ENCODE measurements at places on chromosomes 13 and 19.

GRCh38 chr19:44212250-44212865 lies at the start of gene ZNF227:
Gene ZNF227 (plus strand): TSS chr19:44212532. CDS start chr19:44217793, 5,261 bp downstream.
- peak; percentile 96 for DNase-seq

DNA sequence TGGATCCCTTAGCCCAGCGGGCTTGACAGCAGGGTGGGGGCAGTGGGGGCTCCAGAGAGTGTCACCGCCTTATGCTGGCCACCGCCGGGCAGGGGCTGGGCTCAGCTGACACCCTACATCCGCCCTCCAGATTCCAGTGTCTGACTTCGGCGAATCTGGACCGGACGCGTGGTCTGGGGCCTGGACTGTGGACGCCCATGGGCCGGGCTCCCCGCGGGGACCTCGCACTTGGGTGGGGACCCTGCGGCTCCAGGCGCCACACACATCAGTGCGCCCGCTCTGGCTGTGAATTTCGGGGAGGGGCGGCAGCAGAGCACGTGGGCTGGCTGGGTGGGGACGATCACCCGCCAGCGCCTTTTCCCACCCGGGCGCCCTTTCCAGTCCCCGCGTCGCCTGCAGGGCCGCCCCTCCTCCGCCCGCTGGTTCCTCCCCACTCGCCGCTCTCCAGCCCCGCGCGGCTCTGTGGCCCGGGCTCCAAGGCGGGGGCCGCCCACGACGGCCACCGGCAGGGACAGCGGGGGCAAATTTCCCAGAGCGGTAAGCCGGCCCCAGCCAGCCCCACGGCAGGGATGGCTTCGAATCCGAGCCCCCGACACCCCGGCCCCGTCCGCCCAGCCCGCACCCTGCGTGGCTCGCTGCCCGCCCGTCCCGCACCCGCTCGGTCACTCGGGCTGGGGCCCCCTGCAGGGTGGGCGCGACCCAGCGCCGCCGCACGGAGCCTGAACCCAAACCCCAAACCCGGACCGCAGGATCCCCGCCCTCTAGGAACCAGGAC lies 23.3 kb upstream of the ZNF99 start:
- no peak for DNase-seq

DNA sequence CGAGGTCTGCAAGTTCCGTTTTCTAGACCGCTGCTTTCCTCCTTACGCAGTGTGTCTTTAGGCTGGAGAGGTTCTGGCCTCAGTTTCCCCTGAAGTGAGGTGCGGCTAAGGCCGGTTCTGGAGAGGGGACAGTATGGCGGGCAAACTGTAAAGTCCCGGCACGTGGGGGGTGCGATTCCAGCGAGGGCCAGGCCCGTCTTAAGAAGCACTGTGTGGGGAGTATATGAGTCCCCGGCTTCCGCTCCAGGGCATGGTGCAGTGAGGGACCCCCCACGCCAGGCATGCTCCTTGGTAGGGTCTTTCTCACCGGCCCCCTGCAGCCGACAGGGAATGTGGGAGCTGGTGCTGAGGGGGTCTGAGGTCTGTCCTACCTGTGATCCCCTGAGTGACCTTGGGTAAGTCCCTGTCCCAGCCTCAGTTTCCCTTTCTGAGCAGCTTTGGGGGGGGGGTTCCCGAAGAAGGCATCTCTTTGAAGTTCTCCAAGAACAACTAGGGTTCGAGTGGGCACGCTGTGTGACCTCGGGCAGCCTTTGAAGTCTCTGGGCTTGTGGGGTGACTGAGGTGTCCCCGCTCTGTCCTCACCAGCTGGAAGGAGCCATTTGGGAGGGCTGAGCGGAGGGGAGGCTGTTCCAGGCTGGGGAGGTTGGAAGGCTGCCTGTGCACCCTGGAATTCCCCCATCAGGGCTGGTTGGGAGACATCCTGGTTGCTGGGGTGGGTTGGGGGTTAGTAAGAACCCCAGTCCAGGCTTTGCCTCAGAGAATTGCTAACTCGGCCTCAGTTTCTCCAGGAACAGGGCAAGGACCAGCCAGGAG lies 1.5 kb downstream of the NFIC start:
- peak; percentile 66 for DNase-seq

GRCh38 chr13:99988529-99989275 lies 7.1 kb downstream of the ZIC2 start:
- DNase-seq: no peak

GRCh38 chr13:99725644-99726043 lies 224.4 kb downstream of the TM9SF2 start:
- DNase-seq: no peak

DNA sequence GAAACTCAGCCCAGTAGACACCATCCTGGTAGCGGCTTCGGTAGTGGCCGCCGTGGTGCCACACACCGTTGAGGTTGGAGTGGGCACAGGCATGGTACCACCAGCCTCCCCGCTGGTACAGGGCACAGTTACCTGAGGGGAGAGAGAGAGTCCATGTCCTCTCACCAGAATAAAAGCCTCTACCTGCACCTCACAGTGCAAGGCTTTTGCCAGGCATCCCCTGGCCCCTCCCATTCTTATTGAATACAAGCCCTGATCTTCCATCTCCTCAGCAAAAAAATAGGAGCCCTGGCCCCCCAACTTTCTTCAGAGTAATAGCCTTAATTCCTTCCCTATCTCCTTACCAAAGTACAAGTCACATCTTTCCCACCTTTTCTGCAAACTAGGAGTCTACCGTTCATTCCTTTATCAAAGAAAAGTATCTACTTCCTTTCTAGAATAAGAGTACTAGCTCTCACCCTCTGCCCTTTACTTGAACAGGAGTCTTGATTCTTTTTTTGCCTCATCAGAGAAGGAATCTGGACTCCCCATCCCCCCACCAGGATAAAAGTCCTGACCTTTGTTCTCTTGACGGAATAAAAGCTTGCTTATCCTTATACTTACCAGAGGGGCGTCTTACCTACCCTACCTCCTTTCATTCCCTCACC lies 6.7 kb downstream of the SHFL start:
- no peak for DNase-seq

GRCh38 chr19:2113439-2114211 lies 16.9 kb downstream of the IZUMO4 start:
- peak; percentile 40 for DNase-seq

- DNase-seq: no peak
Observed at GRCh38 chr13:48050550-48050949, 13.0 kb downstream of the NUDT15 start.

- peak; percentile 98 for DNase-seq
Observed at GRCh38 chr13:37656247-37656940, 57.8 kb upstream of the POSTN start.

DNA sequence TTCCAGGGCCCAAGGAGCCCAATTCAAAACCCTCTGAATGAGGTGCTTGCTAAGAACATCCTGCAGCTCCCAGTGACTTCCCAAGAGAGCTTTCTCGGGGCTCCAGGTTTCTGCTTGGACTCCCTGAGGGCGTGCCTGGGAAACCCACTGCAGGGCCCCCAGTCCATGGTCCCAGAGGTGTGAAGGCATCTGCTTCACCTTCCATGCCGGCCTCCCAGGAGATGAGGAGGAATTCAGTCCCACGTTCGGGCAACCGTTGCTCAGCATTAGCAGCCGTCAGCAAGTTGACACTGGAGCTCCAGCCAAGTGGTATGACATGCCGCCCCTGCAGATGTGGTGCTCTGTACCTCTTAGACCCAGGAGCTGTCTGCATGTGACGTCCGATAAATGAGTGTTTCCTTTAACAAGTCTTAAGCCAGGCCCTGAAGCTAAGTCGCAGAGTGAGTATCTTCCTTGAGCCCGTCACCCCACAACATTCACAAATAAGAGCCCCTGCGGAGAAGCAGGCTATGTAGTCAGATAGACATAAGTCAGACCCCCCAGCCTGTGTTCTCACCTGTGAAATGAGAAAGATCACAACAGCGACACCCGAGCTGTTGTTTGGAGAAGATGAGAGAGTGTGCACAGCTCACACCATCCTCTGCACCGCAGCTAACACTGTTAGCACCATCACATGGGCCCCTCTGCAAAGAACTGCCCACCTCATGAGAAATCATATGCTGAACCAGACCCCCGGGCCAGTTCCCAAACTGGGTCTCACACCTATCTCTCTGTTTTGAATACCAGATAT lies 150.3 kb downstream of the KATNAL1 start:
- no peak for DNase-seq

- no peak for DNase-seq
Observed at GRCh38 chr13:100428986-100429385, 159.6 kb downstream of the GGACT start.

GRCh38 chr19:869245-870177 lies 10.0 kb downstream of the CFD start:
- peak; percentile 96 for DNase-seq

DNA sequence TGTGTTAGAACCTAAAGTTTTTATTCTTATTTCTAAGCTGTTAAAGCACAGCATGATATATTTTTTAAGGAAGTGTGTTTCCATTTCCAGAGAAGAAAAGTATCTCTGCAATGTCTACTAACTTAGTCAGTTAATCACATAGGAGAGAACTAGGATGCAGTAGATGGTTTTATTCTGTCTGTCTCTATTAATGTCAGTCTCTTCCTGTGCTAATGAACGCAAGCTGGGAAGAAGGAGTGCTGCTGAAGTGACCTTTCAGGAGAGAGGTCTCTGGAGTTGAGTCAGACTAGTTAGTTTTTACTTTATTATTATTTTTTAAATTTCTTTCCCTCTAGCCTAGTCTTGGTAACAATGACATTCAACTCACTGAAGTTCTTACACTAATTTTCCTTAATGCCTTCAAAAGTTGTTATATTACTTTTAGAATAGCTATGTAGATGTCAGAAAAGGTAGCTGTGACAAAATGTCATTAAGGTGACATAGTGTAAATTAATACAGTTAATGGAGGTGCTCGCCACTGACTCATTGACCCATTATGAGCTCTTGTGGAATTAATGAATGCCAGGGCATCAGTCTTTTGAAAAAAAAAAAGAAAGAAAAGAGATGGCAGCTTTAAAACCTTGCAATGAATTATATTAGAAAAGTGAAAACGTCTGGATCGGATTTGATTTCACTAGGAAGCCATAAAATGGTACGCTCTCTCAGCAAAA lies 120.0 kb upstream of the MAB21L1 start:
- no peak for DNase-seq

GRCh38 chr19:913080-913748 lies at the start of gene R3HDM4:
Gene R3HDM4 (minus strand): TSS chr19:913219. CDS start chr19:913157, 62 bp downstream.
- peak; percentile 70 for DNase-seq

DNA sequence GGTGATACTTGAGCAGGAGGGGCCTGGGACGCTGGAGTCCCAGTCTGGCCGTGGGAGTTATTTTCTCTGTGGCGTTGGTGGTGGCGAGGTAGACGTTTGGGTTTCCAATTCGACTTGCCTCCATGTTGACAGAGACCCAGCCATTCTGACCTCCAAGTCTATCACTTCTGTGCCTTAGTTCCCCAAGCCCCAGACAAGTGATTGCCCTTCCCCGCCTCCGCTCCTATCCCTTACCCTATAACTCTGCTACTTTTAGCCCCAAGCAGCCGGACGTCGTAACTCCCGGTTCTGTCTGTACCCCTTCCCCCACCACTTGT lies 549 bp downstream of the TIMM50 start:
- peak; percentile 27 for DNase-seq

DNA sequence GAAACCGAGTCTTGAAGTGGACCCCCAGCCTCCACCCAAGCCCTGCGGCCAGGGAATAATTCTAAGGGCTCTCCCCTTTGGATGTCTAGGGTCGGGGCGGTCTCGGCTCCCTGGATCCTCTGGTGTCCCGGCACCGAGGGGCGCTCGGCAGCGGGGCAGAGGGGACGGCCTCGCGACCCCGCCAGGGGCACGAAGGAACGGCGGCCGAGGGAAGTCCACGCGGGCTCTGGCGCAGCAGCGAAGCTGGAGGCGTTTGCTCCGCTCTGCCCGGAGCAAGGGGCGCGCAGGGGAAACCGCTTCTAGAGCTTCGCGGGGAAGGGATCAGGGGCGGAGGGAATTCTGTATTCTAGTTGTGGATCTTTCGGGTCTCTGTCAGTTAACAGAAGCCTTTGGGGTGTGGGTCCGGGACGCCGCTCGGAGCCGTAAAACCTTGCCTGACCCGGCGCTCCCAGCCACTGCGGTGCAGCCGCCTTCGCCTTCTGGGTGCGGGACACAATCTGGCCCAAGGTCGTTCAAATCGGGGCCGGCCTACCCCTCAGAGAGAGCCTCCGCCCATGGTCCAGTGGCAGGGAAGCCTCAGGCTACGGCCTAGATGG lies 118.2 kb downstream of the KCNRG start:
- no peak for DNase-seq

DNA sequence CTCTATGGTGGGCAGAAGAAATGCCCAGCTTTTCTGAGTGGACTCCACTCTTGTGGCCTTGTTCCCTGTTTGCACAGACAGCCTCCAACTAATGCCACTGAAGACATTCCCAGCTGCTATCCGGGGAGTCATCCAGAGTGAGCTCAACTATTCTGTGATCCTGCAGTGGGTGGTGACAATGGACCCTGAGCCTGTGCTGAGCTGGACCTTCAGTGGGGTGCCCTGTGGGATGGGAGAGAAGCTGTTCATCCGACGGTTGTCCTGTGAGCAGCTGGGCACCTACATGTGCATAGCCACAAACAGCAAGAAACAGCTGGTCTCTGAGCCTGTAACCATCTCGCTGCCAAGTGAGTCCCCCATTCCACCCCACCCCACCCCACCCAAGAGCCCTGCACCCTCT lies 10.3 kb downstream of the IGSF23 start:
- no peak for DNase-seq

- DNase-seq: no peak
Observed at GRCh38 chr19:18781047-18781600, 10.0 kb downstream of the COMP start.

DNA sequence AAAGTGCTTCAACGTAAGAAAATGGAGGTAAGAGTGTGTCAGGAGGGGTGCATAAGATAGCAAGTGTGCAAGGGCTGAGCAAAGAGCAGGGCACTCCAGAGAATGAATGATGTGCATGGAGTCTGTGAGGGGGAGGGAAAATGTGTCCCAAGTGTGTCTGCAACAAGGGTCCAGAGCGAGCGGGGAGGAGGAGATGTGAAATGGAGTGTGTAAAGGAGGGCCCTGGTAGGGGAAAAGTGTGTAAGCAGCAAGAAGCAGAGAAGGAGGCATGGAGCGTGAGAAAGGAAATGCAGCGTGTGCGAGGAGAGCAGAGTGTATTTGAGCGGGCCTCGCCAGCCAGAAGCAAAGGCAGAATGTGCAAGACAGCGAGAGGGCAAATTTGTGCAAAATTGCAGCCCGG lies 11.8 kb downstream of the C19orf81 start:
- DNase-seq: no peak

GRCh38 chr19:2283835-2284507 lies 2.0 kb upstream of the PEAK3 start:
- DNase-seq: no peak

DNA sequence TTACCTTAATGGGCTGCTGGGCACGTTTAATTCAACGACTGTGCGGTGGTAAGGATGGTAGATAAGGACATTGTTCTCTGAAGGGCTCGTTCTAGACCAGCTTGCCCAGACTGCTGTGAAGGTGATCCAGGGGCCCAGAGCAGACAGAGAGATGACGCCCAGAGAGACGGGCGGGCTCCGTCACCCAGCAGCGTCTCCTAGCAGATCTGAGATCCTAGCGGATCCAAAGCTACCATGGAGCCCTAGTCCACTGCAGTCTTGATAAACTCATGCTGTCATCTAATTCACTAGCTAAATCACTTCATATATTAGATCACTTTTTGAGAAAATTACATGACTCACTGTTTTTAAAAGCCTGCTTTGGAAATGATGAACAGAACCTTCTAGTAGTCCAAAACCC lies 21.5 kb downstream of the COL4A2 start:
- DNase-seq: no peak
